H7 (cell line): ENCODE measurements at places on chromosomes 3 and 15. TPM values are rescaled to one million over a fixed set of nuclear protein-coding genes. Genes with fewer than 3 reads are reported as not detected.

DNA sequence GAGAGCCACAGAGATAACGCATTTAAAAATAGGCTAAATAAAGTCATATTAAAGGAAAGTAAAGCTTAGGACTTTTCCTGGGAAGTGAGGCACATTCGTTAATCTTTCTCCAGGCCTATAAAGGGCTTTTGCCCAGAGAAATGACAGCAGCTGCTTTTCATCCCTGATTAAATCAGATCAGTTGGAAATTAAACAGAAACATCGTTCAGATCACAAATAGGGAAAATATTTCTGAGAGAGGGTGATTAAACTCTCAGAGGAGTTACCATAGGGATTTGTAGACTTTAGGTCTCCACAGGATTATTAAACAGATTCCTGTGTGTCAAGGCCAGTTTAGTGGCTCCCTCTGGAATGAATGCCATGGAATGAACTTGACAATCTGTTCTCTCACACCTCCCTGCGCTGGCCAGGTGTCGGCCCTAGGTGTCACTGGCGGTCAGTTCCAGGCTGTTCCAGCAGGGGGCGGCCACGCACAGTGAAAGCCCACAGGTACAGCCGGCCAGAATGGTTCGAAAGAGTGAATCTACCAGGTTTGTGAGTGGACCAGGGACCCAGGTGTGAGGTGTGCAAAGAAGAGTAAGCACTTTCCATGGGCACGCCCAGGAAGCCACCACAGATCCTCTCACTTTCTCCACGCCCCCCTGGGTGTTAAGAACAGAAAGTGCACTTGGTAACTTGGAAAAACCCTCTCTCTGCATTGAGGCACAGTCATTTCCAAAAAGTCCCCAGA, 253.0 kb upstream of the RASGRP1 start:
- DNase-seq, result peak; percentile 79

ZPLD1 gene
- not detected in 2 replicates for total RNA-seq

- DNase-seq, result no peak
These were observed 44.8 kb downstream of the TBC1D2B start for GRCh38 chr15:78032671-78033070.

DNA sequence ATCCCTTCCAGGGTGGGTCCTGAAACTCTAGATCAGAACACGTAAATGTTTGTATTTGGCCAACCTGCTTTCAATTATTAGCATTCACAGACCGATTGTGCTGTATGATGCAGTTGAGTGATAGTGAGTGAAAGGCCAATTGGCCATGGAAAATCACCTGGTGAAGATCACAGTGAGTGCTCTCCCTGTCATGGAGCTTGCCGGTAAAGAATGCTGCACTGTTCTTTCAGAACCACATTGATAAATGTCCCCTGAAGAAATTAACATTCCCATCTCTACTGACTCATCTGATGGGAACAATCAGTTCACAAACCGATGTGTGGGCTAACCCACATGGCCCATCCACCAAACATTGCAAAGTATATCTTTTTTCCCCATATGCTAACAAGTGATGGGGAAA, 324.8 kb upstream of the TBL1XR1 start:
- DNase-seq, result no peak

CYP1A2 gene
- not detected in 2 replicates for total RNA-seq

DNA sequence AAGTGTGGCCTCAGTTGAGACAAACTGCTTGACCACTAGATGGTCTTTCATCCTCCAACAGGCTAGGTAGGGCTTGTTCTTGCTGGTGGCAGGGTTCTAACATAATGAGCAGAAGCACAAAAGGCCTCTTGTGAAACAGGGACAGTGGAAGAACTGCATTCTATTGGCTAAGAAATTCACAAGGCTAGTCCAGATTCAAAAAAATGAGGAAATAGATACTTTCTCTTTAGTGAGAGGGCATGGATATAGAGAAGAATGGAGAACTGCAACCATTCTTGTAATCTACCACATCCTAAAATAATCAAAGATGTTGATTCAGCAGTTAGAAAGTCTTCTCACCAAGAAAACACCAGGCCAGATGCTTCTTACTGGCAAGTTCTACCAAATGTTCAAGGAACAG, 143.7 kb upstream of the LRIG1 start:
- DNase-seq, result no peak

- no peak for DNase-seq
These were observed 225.1 kb upstream of the CNTN3 start for GRCh38 chr3:74839566-74839965.

TOMM70 gene
- 62.2 and 82.9 TPM in 2 replicates for total RNA-seq

RYR3 gene
- 0.59 and 0.69 TPM in 2 replicates for total RNA-seq

DNA sequence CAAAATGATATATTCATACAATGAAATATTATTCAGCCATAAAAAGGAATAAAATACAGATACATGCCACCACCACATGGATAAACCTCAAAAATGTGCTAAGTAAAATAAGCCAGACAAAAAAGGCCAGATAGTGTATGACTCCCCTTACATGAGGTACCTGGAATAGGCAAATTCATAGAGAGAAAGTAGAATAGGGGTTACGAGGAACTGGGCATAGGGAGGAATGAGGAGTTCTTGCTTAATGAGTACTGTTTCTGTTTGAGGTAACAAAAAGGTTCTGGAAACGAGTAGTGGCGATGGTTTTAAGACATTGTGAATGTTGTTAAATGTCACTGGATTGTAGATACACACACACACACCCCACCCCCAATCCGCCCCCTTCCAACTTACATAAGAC, 8.2 kb downstream of the RAF1 start:
- DNase-seq, result no peak

GRCh38 chr3:62888778-62889177, 13.6 kb upstream of the CADPS start:
- DNase-seq, result no peak
